ENCODE measurements at places on chromosomes 7 and 10.
A peak's percentile ranks its signal among the peaks of the same experiment; 100 is the strongest.

- DNase-seq = no peak
Measured at GRCh38 chr7:105829681-105830322, 46.6 kb downstream of the ATXN7L1 start.

DNA sequence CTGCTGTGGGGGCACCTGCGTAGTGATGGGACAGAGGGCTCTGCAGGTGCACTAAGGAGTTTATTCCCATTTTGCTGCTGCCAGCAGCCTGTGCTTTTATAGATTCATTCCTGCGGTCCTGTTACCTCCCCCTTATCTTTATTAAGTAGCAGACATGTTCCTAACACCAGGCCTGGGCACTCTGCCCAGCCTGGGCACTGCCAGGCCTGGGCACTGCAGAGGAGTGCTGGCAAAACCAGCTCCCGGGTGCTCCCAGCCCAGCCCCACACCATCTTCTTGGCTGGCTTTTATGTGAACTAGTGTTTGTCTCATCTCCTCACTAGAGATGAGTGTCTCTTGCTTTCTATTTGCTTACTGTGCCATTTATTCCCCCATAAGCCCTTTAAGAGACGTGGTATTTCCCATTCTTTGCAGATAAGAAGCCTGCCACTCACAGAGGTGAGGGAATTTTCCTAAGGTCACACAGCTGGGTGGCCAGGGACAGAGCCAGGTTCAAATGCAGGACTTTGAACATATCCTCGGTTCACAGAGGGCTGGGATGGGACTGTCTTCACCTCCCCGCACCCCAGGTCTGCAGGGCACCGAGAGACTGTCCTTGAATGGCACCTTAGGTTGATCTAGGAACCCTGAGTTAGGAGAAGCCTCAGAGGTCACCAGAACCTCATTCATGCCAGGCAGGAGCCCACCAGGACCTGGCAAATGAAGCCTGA is 14.6 kb upstream of the DRGX start:
- no peak for DNase-seq

- DNase-seq = no peak
Measured at GRCh38 chr7:36613031-36613614, 111.2 kb downstream of the AOAH start.

DNA sequence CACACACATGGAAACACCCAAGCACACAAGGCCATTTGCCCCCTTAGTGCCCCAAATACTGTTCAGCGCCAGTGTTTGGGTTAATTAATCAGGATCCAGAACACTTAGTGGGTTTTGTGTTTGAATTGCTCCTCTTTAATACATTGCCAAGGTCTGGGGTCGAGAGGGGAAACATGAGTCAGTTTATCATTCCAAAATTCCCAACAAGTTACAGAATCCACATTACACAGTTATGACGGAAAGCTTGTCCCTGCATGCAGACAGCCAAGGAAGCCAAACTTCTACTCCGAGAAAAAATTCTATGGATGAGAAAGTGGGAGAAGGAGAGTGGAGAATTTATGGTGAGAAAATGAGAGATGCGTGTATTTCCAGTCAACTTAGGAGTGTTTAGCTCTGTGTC is 189.0 kb downstream of the NPSR1 start:
- DNase-seq = no peak

GRCh38 chr7:134394056-134394455 is 64.8 kb downstream of the AKR1B1 start:
- no peak for DNase-seq

GRCh38 chr7:118580743-118581382 is 356.4 kb downstream of the ANKRD7 start:
- DNase-seq = no peak

GRCh38 chr10:128687408-128687807 is 561.2 kb upstream of the MKI67 start:
- DNase-seq = no peak

GRCh38 chr10:103605359-103606096 is 112.0 kb downstream of the NEURL1 start:
- DNase-seq = no peak

- no peak for DNase-seq
Measured at GRCh38 chr10:50635286-50635685, 11.5 kb upstream of the SGMS1 start.

GRCh38 chr7:4277936-4278335 is 404.2 kb upstream of the FOXK1 start:
- no peak for DNase-seq

DNA sequence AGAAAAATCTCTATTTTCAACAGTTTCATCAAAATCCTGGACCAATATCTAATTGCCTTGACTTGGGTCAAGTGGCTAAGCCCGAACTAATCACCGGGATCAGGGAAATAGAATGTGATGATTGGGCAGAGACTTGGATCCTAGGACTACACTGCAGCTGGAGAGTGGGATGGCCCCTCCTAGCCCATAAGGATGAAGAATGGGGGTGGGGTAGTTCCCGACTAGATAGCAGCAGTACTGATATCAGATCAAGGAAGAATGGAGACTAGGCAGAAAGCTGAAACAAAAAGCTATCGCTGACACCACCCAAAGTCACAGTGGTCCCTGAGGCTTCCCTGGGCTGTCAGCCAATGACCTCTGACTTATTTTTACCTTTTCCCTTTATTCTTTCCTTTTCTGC is 160.4 kb upstream of the PHYHIPL start:
- DNase-seq = no peak

- peak; percentile 63 for DNase-seq
Measured at GRCh38 chr7:116097365-116098009, 66.9 kb upstream of the TFEC start.

DNA sequence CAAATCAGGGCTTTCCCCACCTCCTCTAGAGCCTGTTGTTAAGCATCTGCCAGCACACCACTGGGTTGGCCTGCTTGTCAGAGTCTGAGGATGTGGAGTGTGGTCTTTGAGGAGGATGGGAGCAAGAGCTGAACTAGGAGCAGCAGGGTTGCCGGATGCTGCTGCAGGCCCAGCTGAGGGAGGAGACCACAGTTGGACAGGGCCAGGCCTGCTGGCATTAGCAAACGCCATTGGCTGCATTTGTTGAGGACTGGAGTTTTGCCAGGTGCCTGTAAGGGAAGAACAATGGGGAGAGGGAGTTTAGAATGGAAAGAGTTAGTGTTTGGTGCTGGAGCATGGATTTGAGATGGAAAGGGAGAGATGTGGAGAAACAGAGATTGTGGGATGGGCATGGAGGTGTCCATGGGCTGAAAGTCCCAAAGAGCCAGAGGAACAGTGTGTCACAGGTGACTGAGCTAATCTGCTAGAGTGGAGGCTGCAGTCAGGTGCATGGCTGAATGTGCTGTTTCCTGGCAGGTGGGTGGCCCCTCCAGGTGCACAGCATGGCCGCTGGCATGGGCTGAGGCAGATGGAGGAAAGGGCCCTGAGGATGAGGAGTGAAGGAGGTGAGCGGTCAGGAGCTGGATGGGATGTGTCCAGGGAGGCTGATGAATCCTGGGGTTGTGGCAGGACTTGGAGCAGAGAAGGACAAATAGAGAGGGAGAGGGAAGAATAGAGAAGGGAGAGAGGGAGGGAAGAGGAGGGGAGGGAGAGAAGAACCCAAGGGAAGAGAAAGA is 40.7 kb downstream of the LEP start:
- no peak for DNase-seq
